Lower lobe of right lung (tissue), 2 donors: ENCODE measurements at places on chromosomes 2 and 18.

DNA sequence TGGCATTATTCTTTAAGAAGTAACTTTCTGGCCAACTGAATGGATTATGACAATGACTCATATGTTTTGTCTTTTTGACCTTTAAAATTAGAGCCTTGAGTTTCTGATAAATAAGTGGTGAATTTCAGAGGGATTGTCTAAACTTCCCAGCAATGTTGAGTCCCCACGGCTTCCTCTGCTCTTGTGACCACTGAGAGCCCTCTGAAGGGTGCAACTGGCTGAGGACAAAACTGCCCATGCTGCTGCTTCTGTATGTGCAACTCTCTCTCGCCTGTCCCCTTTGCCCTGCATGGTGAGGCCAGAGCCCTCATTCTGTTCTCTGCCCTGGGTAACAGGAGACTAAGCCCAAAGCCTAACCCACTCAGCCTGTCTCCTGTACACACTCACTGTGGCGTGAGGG is 52.7 kb upstream of the SLC14A1 start:
- no peak for DNase-seq

DNA sequence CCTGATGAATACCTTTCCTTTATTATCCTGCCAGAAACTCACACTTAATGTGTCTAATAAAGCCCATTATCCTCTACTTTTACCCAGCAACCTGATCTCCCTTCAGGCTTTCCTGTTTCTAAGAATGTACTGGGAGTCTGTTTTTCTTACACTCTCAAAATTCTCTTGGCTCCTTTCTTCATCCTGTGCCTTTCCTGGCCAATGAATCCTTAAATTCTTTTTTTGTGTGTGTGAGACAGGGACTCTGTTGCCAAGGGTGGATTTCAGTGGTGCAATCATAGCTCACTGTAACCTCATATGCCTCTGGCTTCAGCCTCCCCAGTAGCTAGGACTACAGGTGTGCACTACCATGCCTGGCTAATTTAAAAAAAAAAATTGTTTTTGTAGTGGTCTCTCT is 72.7 kb downstream of the MAP2 start:
- no peak for DNase-seq

DNA sequence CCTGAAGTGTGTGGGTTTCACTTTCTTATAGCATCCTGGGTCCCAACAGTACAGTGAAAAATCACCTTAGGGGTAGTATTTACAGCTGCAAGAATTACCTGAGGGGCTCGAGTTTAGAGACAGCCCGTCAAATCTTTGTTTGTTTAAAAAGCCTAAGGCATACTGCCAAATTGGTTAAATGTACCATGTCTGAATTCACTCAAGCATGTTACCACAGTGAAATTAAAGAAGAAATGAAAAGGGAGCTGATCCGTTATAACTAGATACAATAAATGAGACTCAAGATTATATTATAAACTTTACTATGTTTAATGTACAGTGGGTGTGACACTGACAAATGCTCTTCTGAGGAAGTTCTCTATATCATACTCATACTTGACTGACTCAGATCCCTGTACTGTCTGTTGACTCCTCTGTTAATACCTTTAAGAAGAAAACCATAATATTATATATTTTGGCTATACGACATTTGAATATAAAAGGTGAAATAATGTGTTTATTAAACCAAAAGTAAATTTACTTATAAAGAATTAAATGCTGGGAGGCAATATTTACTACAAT is 107.3 kb downstream of the TMEFF2 start:
- DNase-seq = no peak

DNA sequence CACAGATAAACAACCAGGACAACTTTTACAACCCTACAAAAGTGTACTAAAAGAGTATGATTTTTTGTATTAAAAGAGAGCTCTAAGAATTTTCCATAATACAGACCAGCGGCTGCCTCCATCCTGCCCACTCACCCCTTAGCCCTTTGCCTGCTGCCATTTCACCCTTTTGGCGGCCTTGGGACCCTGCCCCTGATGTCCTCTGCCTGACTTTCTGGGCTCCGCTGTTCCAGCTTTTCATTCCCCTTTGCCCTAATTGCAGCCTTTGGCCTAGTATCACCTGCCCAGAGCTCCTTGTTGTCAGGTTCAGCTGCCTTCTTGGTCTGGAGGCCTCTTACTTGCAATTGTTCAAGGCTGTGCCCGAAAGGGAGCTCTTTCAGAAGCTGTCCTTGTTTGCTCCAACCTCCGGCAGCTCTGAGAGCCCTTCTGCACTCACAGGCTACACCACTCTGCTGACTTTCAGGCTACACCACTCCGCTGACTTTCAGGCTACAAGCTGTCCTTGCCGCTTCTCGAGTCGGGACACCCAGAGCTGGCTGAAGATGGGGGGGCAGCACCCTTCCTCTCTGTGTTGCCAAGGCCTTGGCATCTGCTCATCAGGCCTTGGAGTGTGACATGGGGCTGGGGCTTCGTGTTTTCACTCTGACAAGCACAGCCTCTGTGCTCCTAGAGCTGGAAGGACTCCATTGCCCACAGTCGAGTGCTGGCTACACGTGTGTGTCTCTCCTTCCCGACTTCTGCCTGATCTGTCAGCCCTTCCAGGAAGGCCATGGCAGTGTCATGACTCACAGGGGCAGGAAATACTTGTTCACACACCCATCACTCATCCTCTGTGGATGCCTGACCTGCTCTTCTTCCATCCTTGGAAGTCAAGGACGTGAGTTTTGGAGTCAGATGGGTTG is 43.1 kb upstream of the HDAC4 start:
- DNase-seq = no peak

DNA sequence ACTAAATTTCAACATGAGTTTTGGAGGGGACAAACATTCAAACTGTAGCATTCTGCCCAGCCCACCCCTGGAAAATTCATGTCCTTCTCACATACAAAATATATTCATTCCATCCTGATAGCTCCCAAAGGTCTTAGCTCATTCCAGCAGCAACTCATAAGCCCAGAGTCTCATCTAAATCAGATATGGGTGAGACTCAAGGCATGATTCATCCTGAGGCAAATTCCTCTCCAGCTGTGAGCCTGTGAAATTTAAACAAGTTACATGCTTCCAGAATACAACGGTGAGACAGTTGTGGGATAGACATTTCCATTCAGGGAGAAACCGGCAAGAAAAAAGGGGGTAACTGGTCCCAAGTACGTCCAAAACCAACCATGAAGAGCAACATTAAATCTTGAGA is 43.5 kb upstream of the FAHD2A start:
- no peak for DNase-seq

DNA sequence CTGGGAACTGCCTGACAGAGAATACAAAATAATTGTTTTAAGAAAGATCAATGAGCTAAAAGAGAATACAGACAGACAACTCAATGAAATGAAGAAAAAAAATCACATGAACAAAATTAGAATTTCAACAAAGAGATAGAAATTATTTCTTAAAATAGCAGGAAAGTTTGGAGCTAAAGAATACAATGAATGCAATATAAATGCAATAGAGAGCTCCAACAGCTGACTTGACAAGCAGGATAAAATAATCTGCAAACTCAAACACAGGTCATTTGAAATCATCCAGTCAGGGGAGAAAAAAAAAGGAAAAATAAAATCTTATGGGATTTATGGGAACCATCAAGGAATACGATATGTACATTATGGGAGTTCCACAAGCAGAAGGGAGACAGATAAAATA is 902.7 kb upstream of the ZEB2 start:
- no peak for DNase-seq

DNA sequence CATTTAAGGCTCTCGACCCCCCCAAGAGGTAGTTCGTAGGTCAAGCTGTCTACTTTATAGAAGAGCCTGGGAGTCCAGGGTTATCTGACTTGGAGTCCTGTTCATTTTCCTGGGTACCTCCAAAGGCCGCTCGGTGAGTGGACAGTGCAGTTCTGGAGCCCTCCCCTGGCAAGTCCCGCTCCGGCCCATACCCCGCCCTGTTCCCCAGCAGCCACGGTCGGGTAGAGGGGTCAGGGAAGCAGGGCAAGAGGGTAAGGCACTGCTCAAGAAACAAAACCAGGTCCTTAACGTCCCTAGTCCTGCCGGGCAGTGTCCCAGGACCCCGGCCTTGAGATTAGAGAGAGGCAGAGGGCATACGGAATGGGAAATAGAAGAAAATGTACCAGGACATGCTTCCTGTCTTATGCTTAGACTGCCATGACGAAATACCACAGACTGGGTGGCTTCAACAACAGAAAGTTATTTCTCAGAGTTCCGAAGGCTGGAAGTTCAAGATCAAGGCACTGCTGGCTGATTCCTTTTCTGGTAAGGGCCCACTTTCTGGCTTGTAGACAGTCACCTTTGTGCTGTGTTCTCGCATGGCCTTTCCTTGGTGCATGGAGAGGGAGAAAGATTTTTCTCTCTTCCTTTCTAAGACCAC is 5.4 kb upstream of the HPCAL1 start:
- DNase-seq = no peak

- no peak for DNase-seq
Measured at GRCh38 chr2:239467956-239468490, 67.2 kb upstream of the HDAC4 start.

GRCh38 chr2:210233487-210233886 is 8.2 kb upstream of the ACADL start:
- peak; percentile 67 for DNase-seq

DNA sequence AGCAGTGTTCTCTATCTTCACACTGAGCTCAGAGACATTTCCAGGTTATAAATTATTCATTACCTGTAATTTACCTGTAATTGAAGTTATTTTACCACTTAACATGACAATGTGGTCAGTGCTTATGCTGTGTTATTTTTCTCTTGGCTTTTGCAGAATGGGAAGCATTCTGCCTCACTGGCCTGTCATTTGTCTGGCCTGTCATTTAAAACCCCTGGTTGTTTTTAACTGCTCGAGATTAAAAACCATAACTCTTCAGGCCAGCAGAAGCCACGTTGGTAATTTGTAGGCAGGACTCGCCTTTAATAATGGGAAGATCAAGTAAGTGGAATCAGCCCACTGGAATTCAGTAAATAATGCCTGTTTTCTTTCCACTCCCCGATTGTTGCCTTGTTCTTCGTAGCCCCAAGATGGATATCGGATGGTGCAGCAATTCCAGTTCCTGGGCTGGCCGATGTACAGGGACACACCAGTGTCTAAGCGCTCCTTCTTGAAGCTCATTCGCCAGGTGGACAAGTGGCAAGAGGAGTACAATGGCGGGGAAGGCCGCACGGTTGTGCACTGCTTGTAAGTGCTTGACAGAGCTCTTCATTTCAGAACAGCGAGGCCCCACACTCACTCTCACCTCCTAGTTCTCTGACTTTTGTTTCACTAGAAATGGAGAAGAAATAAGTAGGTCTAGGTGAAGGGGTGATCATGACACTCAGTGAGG is 222.4 kb upstream of the RAB12 start:
- no peak for DNase-seq

- DNase-seq = no peak
Measured at GRCh38 chr2:39898934-39899333, 119.9 kb upstream of the THUMPD2 start.

GRCh38 chr18:31497836-31498573 is at the start of gene DSG2:
DSG2 (plus strand) TSS chr18:31498177; CDS start chr18:31498252, 75 bp downstream.
- DNase-seq = peak; percentile 84

GRCh38 chr2:195594248-195594647 is 62.8 kb upstream of the SLC39A10 start:
- no peak for DNase-seq

GRCh38 chr2:181673173-181673572 is 7.1 kb downstream of the NEUROD1 start:
- DNase-seq = no peak

- DNase-seq = no peak
Measured at GRCh38 chr2:179068991-179069643, 19.2 kb upstream of the CCDC141 start.

DNA sequence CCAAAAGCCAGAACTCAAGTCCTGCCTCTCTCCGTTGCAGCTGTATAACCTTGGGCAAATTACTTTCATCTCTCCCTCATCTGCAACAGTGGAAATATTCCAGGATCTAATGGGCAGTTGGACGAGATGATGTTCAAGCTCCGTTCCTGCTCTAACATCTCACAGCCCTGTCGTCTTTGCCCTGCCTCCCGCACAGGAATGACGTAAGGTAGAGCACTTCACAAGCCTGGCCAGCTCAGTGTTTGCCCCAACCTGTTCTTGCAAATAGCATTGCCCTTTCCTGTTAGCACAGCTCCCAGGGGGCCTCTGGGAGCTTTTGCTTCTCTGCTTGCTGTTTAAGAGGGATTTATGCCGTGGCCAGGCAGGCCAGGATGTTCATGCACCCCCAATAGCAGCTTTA is 107.9 kb downstream of the KLHL29 start:
- no peak for DNase-seq

DNA sequence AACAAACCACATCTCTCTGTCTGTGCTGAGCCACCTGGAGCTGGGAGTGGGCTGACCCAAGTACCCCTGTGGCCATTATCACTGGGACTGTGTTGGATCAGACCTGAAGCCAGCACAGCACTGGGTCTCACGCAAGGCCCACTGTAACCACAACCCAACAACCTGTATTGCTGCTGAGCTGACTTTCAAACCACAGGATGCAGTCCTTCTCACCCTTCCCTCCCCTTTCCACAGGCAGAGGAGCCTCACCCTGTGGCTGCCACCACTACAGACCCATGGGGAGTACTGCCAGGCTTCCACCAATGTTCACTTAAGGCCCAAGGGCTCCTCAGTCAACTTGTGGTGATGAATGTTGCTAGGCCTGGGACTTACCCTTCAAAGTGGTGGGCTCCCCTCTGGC is 135.7 kb downstream of the DIS3L2 start:
- DNase-seq = no peak

- DNase-seq = peak; percentile 90
Measured at GRCh38 chr2:74119912-74120825, 27.5 kb downstream of the BOLA3 start.

DNA sequence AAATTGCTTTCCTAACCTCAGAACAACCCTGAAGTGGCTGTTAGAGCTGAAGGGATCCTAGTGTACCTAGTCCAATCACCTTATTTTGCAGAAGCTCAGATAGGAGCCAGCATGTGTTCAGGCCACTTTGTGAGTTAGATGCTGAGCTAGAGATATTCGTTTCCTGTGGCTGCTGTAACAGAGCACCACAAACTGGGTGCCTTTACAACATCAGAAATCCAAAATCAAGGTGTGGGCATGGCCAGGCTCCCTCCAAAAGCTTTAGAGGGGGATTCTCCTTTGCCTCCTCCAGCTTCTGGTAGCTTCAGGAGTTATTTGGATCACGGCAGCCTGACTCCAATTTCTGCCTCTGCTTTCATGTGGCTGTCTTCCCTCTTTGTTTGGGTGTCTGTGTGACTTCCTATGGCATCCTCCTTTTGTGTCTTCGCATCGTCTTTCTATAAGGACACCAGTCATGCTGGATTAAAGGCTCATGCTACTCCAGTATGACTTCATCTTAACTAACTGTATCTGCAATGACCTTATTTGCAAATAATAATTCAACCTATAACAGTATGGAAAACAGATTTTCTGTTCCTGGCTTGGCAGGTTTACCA is 86.3 kb upstream of the TGFA start:
- DNase-seq = no peak

DNA sequence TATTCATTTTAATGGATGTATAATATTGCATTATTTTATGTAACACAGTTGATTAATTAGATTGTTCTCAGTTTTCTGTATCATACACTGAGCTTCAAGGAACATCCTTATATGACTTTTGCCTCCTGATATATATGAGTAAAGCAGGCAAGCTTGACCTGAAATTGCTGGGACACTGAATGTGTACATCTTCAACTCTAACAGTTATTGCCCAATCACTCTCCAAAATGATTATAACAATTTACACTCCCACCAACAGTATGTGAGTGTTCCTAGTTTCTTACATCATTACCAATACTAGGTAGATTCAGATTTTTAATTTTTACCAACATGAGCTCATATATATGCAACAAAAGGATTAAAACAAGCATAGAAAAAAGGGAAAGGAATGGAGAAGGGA is 379.4 kb downstream of the SETBP1 start:
- DNase-seq = no peak

- no peak for DNase-seq
Measured at GRCh38 chr2:212284166-212284565, 254.4 kb downstream of the ERBB4 start.
